ENCODE measurements at places on chromosomes 2 and 18.

GRCh38 chr2:147204102-147204501, 640.7 kb upstream of the ACVR2A start:
- no peak for DNase-seq

- no peak for DNase-seq
Measured at GRCh38 chr2:96769814-96770213, 9.1 kb downstream of the CNNM4 start.

DNA sequence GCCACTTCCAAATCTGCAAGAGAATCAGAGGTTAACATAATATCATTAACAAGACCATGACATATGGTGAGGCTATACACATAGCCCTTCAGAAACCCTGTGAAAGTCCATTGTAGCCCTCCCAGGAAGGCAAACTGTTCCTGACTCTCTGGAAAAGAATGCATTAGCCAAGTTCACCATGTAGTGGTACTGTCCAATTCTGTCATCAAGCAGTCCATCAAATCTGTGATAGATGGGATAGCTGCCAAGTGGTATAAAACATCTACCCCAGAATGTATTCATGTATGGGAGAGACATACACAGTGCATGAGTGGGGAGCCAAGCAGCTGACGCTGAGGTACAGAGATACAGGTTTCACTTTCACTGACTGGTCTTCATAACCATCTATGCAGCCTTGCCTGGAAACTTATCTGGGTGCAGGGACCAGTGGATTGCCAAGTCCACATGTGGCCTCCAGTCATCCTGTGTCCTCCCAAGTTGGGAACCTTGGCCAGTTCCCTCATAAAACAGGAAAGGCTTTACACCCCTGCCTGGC, 281.1 kb downstream of the MBD2 start:
- no peak for DNase-seq

- DNase-seq = no peak
Measured at GRCh38 chr2:112345030-112346027, 69.9 kb downstream of the ZC3H6 start.

GRCh38 chr2:176246331-176246730, 22.9 kb upstream of the MTX2 start:
- DNase-seq = no peak

DNA sequence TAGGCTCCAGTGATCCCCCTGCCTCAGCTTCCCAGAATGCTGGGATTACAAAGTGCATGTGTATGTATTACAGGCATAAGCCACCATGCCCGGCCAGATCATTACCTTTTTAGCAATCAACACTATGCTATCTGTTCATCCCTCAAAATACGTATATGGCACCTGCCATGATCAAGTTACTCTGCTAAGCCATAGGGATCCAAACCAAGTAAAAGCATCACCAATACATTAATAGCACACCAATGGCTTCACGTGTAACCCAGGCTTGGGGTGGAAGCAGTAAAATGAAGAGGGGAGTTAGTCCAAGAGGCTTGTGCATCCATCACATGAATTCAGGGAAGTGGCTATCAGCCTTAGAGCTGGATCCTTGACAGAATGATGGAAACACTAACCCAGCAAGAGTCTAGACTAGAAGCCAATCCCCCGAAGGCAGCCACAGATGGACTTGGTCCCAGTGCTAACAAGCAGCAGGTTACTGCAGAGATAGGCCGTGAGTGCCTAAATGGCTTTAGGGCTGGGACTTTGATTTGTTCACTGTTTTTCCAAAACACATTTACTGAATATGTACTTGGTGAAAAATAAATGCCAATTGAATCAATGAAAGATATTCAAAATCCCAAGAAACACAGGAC, 11.3 kb downstream of the HDLBP start:
- no peak for DNase-seq

DNA sequence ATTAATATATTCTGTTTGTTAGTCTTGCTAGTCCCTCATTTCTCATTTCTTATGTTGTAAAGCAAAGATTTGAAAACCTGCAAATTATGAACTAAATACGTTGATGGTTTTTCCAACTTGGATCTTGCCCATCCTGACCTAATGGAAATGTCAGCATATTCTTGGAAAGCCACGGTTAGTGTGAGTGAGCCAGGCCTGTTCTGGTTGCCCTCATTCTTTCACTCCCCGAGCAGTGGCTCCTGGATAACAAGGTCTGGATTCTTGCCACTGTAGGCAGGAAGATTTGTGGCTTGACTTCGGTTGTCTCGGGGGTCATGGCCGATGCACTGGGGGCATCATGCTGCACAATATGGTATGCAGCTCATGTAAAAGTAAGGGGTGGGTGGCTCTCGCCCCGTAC, 359.1 kb downstream of the MEIS1 start:
- no peak for DNase-seq

- DNase-seq = no peak
Measured at GRCh38 chr2:88058191-88058590, 2.6 kb upstream of the KRCC1 start.

- DNase-seq = no peak
Measured at GRCh38 chr2:238106339-238106697, 6.2 kb downstream of the ESPNL start.

GRCh38 chr2:21422724-21423522, 299.2 kb downstream of the TDRD15 start:
- DNase-seq = no peak

DNA sequence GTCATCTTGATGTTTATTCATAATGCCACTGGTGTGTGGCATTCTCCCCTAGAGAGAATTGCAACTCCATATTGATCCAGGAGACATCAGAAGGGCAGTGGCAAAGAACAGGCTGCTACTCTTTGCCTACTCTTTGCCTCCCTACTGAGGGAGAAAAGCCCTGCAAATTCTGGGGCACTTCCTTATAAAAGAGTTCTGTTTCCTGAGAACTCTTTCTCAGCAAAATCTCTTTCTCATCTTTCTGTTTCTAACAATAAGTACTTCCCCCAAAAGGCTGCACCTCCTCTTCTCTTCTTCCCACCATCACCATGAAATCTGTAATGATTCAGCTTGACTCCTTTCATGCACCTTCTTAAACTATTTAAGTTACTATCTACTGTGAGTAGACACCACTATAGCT, 270.3 kb downstream of the MREG start:
- no peak for DNase-seq

GRCh38 chr2:213166109-213166508, 14.7 kb upstream of the IKZF2 start:
- DNase-seq = no peak

DNA sequence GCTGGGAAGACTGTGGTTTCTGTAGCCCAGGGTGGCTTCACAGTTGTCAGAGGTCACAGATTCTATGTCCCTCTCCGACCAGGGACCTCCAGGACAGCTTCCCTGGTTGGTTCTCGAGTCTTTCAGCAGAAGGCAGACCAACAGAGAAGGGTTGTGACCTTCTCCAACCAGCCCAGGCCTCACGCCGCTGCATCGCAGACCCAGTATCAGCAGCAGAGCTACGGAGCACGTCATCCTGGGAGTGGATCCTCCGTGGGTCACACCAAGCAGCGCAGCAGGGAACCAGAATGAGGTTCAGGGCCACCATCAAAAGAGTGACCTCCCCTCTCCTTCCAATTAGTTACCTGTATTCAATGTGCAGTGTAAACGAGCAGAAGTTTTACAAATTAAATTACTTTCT, 49.3 kb downstream of the ST3GAL5 start:
- no peak for DNase-seq

DNA sequence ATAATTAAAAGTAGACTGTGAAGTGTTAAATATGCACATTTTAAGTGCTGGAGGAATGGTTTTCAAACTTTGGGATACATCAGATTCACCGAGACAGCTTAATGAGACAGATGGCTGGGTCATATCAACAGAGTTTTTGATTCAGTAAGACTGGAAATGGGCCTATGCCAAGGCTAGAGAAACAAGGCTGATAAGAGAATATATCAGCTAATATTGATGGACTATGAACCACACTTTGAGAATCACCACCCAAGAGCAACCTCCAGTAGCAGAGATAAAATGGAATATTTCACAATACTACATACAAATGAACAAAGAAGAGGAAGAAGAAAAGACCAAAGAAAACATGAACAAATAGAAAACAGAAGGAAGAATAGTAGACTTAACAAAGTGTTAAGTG, 450.2 kb upstream of the KLHL29 start:
- no peak for DNase-seq

- no peak for DNase-seq
Measured at GRCh38 chr2:138121666-138122661, 157.7 kb downstream of the HNMT start.

DNA sequence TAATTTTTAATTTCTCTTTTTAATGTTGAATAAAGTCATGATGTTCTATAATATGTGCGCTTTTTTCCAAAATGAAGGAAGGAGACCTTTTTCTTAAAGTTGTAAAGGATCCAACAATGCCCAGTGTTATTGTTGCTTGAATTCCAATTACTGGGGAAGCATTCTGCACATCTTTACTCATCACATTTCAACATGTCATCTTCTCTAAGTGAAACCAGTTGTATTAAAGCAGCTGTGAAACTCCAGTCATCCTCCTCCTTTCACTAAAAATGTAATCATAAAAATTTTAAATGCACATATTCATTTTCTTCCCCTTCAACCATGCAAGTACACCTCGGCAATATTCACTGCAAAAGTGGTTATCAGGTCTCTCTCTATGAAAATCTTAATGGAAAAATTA, 722.7 kb downstream of the TSN start:
- DNase-seq = no peak

- no peak for DNase-seq
Measured at GRCh38 chr2:68789603-68790002, 55.0 kb downstream of the ARHGAP25 start.

- no peak for DNase-seq
Measured at GRCh38 chr2:54701029-54701428, 22.4 kb upstream of the EML6 start.

GRCh38 chr2:134603966-134604365, 114.8 kb downstream of the TMEM163 start:
- DNase-seq = no peak

- DNase-seq = no peak
Measured at GRCh38 chr2:68767996-68768395, 33.4 kb downstream of the ARHGAP25 start.

- DNase-seq = no peak
Measured at GRCh38 chr2:69734854-69735544, 6.9 kb upstream of the ANXA4 start.

DNA sequence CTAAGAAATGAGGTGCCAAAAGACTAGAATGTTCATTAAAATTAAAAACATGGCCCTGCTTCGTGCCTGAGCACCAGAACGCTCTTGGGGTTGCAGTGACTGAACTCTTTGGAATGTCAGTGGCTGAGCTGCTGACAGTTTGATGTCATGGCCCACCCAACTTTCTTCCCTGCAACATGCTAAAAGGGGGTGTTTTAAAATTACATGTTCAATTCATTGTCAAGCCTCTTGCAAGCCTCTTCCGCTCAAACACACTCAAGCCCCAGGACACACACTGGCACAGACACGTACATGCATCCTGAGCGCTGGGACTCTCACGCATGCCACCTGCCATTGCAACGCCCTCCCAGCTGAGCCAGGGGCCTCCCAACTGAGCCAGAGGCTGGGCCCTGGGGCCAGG, 12.6 kb downstream of the RUFY4 start:
- DNase-seq = no peak

DNA sequence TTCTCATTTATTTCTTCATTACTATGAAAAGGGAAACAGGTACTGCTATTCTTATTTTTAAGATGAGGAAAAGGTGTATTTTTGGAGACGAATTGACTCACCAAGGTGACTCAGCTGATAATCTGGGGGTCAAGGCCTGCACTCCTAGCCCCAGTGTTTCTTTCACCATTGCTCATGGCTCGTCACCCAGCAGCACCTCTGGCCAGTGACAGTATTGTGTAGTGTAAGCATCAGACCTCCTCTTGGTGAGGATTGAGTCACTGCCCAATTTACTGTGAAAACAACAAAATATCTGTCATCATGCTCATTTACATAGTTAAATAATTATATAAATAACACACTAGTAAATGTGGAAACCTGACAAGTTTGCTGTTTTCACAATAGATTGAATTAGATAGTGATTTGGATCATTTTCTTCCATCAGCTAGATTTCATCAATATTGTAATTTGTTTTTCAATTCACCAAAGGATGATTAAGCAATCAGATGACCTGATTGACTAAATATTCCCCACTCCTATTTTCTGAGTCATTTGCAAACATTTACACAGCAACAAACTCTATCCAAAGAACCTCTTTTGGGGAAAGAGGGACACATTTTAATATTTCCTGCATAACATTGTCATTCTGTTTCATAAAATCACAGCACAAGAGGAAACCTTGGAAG, 492.8 kb upstream of the RAB12 start:
- DNase-seq = no peak

GRCh38 chr2:51624995-51625394, 593.1 kb upstream of the NRXN1 start:
- no peak for DNase-seq

GRCh38 chr2:203936535-203936934, at the start of gene ICOS:
Gene ICOS (plus strand): TSS chr2:203936763. CDS start chr2:203936815, 52 bp downstream.
- DNase-seq = no peak

GRCh38 chr2:224033601-224034000, 5.5 kb downstream of the SERPINE2 start:
- DNase-seq = no peak

DNA sequence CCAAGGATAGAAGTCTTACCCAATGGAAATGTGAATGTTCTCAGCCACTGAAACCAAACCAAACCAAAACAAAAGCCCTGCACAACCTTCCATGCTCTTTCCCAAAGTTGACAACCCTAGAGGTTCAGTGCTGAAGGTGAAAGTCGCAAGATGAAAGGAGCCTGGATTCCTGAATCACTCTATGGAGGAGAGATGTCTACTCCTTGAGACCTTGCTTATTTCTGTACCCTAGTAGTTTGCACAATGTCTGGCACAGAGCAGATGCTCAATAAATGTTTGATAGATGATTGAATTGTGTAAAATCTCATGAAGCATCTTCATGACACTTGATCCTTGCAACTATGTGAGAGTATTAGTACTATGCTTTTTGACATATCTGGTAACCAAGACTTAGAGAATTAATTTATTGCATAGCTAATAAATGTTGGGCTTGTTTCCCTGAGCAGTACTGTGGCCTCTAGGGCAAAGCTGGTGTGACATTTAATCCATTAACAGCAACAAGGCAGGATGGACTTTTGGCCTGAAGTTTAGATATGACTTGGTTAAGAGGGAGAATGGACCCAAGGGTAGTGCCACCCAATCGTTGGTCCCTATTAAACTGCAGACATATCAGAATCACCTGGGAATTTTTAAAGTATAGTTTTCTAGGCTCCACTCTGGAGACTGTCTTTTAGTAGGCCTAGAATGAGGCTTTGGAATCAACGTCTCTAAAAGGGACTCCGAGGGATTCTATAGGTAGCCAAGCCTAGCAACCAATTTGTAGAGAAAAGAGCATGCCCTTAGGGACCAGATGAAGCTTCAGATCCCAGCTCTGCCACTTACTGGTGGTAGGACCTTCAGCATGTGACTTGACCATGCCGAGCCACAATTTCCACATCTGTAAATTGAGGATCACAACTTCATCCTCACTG, 145.9 kb downstream of the DDX1 start:
- no peak for DNase-seq

- peak; percentile 44 for DNase-seq
Measured at GRCh38 chr2:217650716-217651360, 352.0 kb downstream of the TNS1 start.

GRCh38 chr2:239238839-239239606, 161.8 kb downstream of the HDAC4 start:
- no peak for DNase-seq

GRCh38 chr18:58726671-58727070, 55.4 kb downstream of the MALT1 start:
- no peak for DNase-seq

All from neural crest cell (in vitro differentiated cells).